ENCODE measurements at places on chromosomes 7 and 10.

DNA sequence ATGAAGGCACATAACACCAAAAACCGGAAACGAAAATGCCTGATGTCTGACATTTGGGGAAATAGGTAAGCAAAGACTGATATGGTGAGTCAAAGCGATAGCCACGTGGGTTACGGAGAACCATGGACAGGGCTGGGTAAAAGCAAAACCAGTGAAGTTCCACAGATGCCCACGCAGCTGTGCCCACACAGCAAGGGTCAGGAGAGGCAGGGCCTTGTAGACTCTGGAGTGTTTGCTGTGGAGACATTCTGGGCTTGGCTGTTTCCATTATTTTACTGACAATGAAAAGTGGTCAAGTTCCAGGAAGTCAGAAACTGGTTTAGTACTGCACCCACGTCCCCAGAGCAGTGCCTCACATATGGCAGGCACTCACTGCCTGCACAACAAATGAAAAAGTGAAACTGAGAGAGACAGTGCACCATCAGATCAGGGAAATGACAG lies 148.7 kb downstream of the ZMYND11 start:
- no peak for DNase-seq

- no peak for DNase-seq
Measured at GRCh38 chr10:69142983-69143382, 19.0 kb downstream of the VPS26A start.

DNA sequence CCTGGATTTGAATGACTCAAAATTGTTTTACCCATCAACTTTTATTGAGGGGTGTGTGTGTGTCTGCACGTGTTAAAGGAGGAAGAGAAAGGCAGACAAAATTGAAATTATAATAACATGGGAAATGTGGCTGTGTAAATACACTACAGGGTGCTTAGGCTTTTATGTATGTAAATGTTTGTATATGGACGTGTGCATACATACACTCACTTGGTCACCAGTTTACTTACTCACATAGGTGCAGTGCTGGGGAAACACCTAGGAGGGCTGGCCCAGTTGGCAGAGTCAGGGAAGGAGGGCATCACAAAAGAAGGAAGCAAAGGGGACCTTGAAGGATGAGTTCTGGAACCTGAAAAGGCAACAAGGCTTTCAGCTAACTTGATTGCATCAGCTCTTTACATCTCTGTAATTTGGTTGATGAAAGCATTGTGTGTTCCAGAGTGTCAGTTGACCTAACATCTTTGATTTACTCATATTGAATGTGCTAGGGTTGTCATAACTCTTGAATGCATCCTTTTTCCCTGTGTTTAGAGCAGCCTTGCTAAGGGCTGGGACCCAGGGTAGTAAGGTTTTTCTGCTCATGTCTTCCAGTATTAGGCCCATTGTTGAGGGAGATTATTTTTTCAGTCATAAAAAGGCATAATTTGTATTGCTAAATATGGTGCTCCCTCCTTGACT lies 10.2 kb downstream of the WDR11 start:
- no peak for DNase-seq

DNA sequence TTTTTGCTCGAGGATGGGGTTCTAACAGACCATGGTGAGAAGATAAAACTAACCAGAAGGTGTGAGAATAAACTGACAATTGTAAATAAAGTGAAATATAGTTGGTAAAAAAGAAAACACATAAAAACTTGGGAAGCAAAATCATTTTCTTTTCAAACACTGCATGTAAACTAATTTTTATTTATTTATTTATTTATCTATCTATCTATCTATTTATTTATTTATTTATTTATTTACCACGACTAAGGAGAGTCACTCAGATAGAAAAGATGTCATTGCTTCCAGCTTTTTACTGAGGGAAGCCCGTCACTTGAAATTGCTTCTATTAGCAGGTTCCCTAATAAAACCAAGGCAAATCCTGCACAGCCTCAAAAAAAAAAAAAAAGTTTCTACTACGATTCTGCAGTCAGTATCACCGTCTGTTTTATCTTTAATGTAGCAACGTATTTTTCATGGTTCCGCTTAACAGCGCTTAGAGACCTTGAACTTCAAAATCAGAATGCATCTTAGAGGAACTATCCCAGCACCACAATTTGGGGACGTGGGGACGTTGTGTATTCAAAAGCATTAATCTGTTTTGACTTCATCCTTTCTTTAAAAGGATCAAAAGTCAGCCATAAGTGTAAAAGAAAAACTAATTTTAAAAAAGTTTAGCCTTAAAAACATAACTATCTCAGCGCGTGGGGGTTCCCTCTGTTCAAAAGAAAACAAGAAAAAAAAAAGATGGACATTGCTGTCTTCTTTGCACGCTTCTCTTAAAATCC lies 33.3 kb upstream of the EBLN1 start:
- no peak for DNase-seq

- no peak for DNase-seq
Measured at GRCh38 chr7:139626817-139627216, 103.3 kb downstream of the CLEC2L start.

DNA sequence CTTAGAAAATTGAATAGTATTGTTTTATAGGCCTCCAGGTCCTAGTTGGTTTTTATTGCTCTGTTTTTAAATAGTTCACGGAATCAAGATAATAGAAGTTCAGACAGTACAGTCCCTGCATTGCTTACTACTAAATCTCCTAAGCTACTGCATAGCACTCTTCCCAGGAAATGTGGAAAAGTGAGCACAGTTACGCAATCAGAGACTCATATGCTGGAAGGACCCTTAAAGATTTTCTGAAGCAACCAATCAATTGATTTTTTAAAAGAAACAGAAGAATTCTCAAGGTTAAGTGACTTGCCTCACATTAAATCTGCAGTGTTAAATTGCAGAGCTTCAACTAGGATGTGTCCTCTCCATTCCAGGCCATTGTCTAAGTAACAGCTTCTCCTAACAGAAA lies 23.1 kb upstream of the DIP2C start:
- DNase-seq: no peak

GRCh38 chr10:28295336-28295735 lies 7.5 kb downstream of the MPP7 start:
- no peak for DNase-seq

- no peak for DNase-seq
Measured at GRCh38 chr7:139629392-139630082, 106.1 kb downstream of the CLEC2L start.

- no peak for DNase-seq
Measured at GRCh38 chr10:10513067-10513466, 504.6 kb upstream of the CELF2 start.

DNA sequence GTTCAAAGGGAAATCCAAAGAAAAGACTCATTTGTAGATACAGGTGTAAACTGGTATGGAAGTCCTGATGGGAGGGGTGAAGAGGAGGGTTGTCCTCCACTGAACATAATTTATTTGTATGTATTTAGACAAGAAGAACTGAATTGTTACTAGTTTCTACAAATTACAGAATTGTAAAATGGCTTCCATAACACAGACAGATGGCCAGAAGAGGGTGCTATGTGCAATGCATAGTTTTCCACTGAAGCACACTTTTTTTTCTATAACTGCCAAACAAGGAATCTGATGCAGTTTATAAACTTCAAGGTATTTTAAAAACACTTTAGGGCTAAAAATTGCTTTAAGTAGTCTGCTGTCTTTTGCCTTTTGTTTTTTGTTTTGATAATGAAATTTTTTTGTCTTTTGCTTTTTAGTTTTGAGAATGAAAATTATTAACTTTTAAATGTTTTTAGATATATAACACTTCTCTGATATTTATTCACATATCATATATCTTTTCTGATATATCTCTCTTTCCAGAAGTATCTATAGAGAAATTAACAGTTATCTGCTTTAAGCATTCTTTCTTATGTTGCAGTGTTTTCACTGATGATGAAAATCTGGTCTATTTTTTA lies 58.5 kb downstream of the PHYHIPL start:
- DNase-seq: no peak

- no peak for DNase-seq
Measured at GRCh38 chr7:18940593-18941134, 176.8 kb downstream of the TWIST1 start.

- DNase-seq: no peak
Measured at GRCh38 chr10:44780426-44780825, 130.7 kb upstream of the TMEM72 start.

DNA sequence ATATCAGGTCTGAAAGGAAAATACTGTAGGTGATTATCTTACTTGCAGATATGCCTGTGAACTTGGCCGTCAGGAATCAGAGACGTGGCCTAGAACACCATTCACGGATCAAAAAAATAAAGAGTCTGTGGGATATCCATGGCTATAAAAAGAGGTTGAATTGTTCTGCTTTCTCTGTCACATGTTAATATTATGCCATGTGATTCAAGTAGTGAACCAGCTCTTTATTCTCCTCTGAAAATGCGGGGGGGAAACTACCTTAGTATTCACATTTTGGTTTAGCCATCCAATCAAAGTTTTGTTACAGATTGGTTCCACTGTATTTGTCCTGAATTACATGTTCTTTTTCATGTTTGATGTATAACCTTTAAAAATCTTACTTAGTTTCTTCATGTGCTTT lies 120.5 kb downstream of the CCNY start:
- no peak for DNase-seq

DNA sequence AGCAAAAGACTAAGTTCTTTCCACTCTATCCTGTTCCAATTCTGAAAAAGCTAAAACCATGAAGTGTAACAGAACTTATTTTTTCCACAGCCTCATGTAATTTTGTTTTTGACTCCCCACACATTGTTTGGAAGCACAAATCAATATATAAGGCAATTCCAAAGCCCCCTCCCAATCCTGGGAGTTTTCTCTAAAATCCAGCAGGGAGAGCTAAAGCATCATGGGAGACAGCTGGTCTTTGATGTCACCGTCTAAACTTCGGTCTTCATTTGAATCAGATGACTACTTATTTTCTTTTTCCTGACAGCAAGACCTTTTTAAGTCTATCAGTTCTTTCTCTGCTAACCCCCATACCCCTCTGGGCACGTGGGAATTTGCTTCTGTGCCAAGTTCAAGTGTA lies 33.3 kb upstream of the PON1 start:
- no peak for DNase-seq

DNA sequence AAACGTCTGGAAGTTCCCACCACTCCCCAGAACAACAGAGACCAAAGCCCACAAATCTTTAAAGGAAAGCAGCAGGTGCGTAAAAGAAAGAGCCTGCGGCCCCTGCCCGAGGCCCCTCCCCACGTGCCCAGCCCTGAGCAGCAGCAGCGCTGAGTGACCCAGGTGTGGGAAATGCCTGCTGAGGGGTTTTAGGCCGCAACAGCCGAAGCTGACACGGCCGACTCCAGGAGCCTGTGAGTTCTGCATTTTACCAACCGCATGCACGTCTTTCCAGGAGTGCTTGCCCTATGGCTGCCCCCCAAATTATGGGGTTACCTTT lies 1.6 kb upstream of the KNDC1 start:
- no peak for DNase-seq

DNA sequence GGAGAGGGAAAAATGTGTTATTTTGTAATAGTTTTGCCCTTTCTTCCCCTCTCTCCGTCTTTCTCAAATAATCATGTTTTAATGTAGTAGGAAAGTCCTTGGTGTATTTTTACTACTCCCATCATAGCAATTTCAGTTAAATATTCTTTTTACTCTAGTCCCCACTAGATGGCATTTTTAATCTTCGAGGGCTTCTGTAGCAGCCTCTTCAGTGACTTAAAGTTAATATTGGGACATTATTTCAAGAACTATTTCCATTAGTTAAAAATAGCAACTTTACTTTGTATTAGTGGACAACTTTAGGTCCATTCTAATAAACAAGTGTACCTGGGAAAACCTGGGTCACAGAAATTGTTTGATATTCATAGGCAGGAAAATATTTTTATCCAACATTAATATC lies 23.0 kb downstream of the EDRF1 start:
- DNase-seq: no peak

DNA sequence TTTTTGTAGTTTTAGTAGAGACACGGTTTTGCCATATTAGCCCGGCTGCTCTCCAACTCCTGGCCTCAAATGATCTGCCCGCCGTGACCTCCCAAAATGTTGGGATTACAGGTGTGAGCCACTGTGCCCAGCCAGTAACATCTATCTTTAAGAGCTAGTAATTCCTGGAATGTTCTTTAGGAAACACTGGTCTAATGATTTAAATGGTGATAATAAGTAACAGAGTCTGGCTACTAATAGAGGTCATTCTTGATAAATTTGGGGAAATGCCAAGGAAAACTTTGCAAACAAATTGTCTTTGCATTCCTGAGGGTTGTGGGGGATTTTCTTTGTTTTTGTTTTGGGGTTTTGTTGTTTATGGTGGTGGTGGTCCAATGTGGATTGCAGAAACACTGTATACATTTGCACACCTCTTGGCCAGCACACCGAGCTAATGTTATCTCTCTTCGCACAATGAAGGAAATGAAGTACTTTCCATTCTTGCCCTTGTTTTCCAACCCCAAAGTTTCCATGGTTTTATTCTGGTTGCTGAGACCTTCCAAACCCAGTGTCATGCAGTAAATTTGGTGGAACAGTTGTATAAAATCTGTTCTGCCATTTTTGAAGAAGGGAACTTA lies 51.3 kb upstream of the WIPF3 start:
- DNase-seq: no peak

DNA sequence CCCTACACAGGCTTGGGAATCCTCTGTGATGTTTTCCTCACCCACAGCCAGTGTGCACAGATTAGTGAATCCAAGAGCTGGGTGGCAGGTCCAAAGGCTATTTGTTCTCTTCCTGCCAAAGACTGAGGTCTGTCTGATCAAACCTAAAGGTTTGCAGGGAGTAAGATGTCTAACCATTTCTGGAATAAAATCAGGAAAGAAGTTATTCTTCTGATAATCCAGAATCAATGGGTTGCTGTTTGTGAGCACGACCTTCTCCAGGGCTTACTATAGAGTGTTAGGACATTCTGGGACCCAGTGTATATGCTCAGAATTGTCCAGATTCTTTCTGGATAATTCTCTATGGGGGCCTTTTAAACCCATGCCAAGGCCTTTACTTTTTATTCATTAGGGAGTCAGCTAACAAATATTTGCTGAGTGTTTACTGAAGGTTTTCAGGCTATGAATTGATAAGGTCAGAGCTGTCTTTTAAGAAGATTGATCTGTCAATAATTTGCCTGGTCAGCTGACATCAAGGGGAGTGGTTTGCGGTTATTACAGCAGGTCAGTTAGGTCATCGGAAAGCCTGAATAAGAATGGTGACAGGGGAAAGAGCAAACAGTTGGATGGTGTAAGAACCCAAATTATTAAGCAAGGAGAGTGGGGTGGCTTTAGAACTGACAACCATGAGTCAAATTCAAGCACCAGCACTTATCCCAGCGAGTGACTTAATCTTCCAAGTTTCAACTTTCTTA lies 7.5 kb upstream of the TECTB start:
- no peak for DNase-seq

All from NCI-H2081 treated with DMSO at 0.1 percent for 48 hours (cell line).